ENCODE measurements at places on chromosomes 4 and X.

DNA sequence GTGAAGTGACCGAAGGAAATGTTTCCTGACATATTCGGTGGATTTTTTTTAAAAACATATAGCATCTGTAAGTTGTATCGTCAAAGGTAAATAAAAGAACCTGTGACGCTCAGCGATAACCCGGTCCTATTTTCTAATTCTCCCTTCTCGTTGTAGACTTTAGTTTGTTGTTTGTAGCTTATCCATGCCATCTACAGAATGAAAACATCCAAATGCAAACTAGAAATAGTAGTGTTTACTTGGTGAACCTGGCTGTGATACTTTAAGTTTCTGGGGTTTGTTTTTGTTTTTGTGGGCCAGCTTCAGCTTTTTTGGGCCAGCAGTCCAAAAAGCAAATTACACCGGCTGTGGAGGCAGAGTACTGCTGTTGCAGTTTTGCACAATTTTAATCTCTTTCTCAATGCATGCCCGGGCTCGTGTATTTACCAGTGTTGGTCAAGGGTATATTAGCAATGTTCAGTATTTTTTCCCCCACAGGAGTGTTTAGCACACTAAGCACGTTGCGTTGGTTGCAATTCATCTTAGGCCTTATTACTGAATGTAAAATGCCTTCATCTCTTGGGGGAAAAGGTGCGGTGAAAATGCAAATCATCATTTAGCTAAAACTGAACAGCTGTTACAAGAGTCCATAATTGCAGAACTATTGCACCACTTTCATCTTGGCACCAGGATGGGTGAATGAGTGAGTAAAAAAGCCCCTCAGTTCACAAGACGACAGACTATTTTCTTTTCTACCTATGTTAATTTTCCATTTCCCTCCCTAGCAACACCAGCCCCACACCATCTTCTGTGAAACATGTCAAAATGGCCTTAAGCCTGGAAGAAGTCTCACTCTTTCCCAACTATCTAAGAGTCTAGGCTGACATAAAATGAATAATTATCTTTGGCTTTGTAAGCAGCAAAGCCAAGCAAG lies 1.7 kb upstream of the CNOT6L start:
- no peak for DNase-seq

DNA sequence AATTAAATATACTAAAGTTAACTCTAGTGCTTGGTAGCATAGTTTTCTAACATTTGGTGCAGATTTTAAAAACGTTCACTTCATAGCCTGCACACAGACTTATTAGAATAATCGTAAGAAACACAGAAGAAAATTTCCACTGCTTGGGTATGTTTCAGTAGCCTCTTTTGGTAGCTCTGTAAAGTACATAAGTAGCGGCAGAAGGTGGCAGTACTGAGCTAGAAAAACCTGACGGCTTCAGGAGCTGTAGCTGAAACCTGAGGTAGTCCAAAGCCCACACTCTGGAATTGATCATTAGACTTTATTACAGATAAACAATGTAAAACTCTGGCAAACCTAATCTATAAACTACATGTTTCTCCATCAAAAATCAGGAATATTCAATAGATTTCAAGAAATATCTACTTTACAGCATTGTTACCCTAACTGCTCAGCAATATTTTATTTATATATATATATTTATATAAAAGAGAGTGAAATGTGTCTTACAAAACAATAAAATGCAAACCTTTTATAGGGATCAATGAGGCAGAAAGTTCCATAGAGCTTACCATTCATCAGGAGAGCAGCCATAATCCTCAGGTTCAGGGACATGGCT lies 88.2 kb downstream of the ATP8A1 start:
- DNase-seq: peak; percentile 34

- DNase-seq: no peak
These were observed 25.8 kb downstream of the RTL9 start for GRCh38 chrX:110384490-110384889.

DNA sequence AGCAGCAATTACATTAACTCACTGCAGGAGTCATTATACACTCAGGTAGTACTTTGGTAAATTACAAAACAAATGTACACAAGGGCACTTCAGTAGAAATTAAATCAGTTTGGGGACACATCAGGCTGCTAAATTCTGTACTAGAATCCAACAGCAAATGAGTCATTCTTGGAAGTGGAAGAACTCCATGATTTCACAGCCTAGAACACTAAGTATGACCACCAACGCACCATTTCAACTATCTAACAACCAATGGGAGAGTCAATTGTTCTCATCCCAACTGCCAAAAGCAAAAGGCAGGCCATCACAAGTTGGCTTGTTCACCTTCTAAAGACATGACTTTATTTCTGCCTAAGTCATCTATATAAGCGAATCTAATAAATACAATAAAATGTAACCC lies 26.6 kb downstream of the PPM1K start:
- no peak for DNase-seq

- DNase-seq: no peak
These were observed 141.7 kb upstream of the SPANXB1 start for GRCh38 chrX:140860718-140861117.

DNA sequence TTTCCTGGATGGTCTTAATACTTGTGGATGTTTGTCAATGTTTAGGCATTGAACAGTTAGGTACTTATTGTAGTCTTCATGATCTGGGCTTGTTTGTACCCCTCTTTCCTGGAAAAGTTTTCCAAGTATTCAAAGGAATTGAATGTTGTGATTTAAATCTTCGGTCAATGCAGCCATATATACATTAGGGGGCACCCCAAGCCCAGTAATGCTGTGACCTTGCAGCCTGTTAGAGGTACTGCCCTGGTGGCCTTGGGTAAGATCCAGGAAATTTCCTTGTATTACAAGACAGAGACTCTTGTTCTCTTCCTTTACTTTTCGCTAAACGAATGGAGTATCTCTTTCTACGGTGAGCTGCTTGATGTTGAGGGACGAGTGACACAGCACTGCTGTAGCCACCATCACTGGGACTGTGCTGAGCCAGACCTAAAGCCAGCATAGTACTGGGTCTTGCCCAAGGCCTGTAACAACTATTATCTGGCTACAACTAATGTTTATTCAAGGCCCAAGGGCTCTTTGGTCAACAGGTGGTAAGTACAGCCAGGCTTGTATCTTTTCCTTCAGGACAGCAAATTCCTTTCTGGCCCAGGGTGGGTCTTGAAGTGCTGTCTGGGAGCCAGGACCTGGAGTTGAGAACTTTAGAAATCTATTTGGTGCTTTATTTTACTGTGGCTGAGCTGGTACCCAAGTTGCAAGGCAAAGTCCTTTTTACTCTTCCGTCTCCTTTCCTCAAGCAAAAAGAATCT lies 118.3 kb upstream of the ATOH1 start:
- no peak for DNase-seq

DNA sequence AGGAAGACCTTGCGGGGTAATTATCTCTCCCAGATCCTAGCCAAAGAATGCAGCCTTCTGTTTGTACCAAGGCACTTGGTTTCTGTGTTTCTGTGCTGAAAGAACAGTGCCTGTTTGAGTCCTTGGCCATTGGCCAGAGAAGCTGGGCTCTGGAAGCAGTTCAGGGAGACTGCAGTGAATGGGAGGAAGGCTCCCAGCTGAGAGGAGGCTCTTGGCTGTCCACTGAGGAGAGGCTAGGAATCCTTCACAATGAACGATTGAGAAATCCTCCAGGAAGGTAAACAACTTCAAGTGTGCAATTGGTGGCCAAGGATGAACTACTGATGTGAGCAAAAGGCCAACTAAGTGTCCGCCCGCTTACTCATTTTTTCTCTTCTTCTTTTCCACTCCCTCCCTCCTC lies 61.3 kb downstream of the HS3ST1 start:
- DNase-seq: no peak

GRCh38 chrX:124393659-124394058 lies 47.3 kb downstream of the SH2D1A start:
- no peak for DNase-seq

DNA sequence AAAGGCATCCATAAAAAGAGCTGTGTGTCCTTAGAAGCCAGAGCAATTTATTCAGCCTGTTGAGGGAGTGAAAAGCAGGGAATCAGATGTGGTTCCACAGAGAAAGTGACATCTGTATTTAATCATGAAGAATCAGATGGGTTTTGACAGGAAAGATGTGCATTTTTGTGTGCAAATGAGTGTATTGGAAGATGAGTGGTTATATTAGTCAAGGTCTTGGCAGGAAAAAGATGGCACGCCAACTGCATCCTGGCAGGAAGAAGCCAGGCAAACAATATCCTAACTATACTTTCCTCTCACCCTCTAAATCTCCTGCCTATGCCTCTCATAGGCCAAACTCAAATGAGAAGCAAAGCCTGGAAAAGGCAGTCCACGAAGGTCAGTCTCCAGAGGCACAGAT lies 59.1 kb downstream of the SCFD2 start:
- no peak for DNase-seq

DNA sequence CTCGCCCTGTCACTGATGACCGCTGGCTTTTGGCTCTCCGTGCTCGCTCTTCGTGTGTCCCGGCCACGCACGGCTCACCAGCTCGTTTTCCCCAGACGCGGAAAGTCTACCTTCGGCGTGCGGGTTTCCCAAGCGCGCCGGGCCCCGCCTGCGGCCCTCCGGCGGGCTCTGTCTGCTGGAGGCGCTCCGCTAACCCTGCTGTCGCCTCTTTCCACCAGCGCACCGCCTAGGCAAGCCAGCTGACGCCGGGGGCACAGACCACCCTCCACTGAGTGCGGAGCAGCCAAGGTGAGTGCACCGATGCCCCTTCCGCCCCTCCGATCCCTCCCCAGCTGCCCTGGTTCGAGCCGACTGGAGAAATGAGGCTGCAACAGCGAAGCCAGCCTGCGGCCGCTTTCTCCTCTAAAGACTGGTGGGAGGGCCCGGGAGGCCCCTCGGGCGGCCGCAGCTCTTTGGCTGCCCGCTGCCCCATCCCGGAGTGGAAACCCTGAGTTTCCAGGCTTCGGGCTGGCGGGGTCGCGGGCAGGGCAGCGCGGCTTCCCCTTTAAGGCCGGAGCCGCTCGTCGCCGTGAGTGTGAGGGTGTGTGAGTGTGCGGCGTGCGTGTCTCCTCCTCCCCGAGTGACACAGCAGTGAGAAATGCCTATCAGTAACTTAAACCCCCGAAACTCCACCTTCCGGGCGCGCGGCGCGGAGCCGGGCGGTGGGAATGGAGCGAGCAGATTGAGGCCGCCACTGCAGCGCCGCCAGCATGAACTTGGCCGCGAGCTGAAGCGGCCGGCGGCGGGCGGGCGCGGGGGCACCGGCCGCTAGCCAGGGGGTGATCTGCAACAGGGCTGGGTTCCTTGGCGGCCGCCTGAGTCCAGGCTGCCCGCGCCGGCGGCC lies at the start of gene MAMLD1:
MAMLD1 (plus strand) TSS at position 719 of the 883 bp plus-strand sequence. CDS start 82,200 bp downstream, outside the sequence.
- DNase-seq: peak; percentile 26

DNA sequence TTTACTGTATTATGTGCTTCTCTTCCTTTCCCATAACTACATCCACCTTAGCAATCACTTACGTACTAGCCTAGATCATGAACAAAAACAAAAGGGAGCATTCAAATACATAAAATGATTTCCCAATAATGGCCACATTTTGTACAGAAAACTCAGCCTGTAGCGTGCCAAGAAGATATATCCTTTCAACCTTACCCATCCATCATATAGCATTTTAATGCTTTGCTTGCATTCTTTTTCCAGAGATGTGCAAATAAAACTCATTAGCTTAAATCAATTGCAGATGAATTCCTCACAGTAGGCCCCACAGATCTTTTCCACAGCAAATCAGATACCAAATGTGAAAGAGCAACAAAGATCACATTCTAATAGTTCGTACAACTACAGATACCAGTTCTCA lies 20.8 kb downstream of the GRSF1 start:
- no peak for DNase-seq

DNA sequence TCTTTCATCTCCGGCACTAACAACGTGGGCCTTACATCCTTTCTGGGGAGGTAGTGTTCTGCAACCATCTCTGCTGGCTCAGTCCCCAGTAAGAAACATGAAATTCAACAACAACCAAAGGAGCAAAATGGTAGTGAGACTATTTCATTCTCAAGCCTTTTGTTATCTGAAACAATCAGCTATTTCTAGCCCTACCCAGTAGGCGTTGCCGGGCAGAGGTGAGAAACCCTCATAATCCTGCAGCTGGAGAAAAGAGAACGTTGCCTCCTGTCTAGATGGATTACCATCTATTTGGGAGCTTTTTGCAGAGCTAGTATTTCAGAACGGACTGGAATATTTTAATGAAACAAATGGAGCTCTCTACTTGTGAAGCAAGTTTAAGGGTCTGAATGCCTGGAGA lies 66.4 kb upstream of the GPR174 start:
- DNase-seq: no peak

DNA sequence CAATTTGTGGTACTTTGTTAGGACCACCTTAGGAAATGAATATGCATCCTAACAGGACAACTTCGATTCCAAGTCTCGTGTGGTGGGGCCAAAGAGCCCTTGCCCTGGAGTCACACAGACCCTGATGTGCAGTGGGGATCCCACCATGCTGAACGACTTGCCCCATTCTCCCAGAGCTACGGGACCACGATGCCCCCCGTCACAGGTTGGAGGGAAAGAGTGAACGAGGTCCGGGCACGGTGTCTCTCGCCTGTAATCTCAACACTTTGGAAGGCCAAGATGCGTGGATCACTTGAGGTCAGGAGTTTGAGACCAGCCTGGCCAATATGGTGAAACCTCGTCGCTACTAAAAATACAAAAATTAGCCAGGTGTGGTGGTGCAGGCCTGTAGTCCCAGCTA lies 14.4 kb upstream of the MSX1 start:
- DNase-seq: no peak

GRCh38 chrX:39705290-39705689 lies 392.5 kb downstream of the BCOR start:
- no peak for DNase-seq

DNA sequence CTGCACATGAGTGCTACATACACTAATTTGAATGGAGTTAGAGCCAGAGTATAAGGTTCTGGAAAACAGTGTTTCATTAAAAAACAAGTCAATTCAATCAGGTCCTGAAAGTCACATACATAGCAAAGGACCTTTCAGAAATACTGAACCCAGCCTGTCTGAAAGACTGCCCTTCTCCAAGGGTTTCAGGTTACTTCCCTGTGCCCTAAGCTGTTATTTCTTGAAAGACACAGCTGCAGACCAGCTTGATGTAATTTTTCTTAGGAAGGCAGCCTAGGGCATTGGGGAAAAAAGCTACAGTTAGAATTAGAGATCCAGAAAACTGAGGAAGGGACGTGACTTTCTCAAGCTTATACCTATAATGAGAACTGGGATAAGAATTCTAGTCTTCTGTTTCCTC lies 155.9 kb upstream of the MAOA start:
- DNase-seq: no peak

GRCh38 chr4:37872310-37872988 lies 18.4 kb upstream of the TBC1D1 start:
- DNase-seq: no peak

- no peak for DNase-seq
These were observed 113.0 kb downstream of the PRDM5 start for GRCh38 chr4:120809518-120809917.

GRCh38 chrX:15911734-15912550 lies 57.3 kb upstream of the AP1S2 start:
- DNase-seq: no peak
